ENCODE measurements at places on chromosomes 2 and 18.

GRCh38 chr2:96953611-96953978 is 32.8 kb downstream of the FAM178B start:
- DNase-seq, result no peak

GRCh38 chr18:44841221-44841620 is 160.5 kb downstream of the SETBP1 start:
- no peak for DNase-seq

DNA sequence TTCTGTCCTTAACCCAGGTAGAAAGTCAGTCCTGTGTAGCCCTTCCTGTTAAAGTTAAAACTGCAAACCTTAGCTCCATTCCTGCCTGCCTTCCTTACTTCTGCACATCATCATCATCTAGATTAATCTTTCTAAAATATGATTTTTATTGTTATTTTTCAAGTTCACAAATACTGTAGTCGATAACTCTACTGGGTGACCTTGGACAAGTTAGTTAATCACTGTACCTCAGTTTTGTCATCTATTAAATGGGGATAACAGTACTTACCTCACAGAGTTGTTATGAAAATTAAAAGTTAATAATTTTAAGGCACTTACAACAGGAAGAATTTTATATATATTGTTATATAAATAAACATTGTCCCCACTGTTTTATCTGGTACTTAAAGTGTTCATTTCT is 2.5 kb upstream of the YPEL5 start:
- DNase-seq, result no peak

GRCh38 chr2:162252153-162252552 is 8.9 kb upstream of the FAP start:
- DNase-seq, result no peak

DNA sequence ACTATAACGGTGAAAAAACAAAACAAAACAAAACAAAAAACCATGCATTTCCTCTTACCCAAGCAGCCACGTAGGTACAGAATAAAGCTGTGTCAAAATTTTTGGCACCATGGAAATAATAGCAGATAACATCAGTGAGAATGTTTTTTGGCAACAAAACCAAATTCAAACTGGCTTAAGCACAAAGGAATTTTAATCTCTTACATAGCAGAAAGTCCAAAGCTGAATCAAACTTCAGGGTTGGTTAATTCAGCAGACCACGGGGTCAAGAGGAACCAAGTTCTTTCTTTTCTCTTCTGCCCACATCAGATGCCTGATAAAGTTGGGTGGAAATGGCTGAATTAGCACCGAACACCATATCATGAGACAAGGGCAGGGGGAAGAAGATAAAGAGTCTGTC is 129.5 kb downstream of the PAX3 start:
- DNase-seq, result no peak

- DNase-seq, result no peak
Observed at GRCh38 chr18:52553441-52553840, 213.4 kb downstream of the DCC start.

DNA sequence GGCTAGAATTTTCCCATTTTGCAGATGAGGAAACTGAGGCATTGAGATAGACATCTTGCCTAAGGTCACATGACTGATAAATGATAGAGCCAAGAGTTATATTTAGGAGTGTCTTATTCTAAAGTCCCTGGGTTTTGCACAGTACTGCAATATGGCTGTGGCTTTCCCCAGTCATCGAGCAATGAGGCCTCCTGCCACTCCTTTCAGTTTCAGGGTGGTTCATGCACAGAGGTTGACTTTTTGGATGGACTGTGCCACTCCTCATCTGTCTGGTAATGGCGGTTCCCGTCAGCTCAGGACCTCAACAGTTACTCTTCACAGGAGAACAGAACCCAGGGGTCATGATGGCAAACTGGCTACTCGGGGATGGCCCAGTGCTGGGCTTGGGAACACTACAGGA is 131.1 kb downstream of the ACKR3 start:
- no peak for DNase-seq

- no peak for DNase-seq
Observed at GRCh38 chr2:60657673-60658072, 98.4 kb upstream of the PAPOLG start.

DNA sequence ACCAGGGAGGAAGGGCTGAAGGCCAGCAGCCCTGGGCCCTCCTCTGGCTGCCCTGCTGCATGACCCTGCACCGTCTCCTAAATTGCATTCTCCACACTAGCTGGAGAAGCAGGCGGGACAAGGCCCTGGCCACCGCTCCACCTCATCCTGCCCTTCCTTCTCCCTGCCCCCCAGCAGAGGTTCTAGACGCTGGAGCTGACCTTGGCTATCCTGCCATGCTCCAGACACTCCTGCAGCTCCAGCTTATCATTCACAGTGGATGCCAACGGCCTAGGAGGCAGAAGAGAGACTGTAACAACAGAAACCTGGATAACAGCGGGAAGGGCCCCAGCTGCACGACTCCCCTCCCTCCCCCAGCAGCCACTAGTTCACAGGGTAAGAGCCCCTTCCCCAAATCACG is 68.4 kb upstream of the POMC start:
- no peak for DNase-seq

DNA sequence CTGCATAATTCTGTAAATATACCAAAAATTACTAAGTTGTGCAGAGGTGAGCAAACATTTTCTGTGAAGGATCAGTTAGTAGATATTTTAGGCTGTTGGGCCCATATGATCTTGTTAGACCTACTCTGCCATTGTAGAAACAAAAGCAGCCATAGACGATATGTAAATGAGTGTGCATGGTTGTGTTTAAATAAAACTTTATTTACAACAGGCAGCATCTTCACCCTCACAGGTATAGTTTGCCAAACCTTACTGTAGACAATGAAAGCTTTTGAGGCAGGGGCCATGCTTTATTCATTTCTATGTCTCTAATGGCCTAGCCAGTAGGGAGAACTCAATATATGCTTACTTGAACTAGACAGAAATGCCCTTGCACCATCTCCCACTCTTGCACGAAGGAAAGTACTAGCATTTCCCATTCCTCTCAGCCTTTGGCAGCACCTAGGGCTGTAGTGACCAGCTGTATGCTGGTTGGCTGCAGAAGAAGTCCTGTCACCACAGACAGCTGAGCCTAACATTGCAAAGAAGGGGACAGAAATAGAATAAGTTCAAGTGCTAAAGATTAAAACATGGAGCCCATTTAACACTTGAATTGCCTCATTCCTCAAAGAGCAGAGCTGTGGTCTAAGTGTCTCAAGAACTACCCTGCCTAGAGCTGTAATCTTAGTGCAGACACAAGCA is 305.1 kb upstream of the MGAT5 start:
- no peak for DNase-seq

DNA sequence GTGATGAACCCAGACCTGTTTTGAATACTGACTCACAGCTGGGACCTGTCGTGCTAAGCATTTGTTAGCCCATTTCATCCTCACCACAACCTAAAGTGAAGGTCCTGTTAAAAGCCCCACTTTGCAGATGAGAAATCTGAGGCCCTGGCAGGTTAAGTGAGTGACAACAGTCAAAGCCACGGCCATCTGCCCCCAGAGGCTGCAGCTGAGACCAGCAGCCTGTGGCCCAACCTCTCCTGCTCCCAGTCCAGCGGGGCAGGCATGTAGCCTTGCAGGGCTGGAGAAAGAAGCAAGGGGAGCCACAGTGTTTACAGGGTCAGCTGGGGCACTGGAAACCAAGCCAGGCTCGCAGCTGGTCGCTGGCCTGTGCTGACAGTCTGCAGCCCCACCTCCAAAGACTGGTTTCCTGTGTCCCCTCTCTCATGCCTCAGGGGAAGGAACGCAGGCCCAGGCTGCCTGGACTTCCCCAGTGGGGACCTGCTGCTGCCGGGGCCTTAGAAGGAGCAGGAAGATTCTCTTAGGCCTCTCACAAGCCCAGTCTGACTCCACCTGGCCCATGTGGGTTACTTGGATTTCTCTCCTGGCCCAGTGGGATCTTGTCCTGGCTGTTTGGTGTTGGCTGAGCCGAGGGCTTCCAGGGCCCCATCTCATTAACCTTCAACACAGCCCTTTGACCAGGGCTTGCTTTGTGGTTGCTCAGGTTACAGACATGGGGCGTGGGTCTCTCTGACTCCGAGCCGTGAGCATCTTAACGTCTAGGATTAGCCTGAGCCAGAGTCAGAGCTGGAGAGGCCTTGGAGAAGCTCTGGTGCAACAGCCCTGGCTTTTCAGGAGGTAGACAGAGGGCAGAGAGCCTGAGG is 1.7 kb downstream of the INPP5D start:
- no peak for DNase-seq

DNA sequence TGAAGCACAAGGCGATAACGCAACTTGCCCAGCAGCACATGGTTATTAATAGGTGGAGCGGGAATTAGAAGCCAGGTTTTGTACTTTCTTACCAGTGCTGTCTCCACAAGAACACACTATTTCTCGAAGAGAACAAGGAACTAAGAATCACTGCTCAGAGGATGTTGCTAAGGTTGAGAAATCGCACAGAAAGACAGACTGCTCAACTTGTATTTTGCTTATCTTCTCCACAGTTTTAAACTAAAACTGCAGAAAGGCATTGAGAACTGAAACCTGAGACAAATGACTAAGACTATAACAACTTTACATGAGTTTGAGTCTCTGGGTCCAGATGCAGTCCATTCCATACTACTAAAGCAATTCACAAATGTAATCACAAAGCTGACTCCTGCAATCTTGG is 6.2 kb downstream of the PRKD3 start:
- DNase-seq, result no peak

- DNase-seq, result no peak
Observed at GRCh38 chr2:196245378-196246140, 74.2 kb upstream of the STK17B start.

GRCh38 chr2:24919037-24919505 is 966 bp downstream of the ADCY3 start:
- DNase-seq, result peak; percentile 48

GRCh38 chr2:136156411-136156810 is 38.5 kb upstream of the CXCR4 start:
- DNase-seq, result no peak

- DNase-seq, result no peak
Observed at GRCh38 chr2:20676353-20677215, 9.6 kb downstream of the GDF7 start.

GRCh38 chr18:59752666-59753065 is 55.4 kb upstream of the CCBE1 start:
- DNase-seq, result no peak

- no peak for DNase-seq
Observed at GRCh38 chr2:110873597-110874452, 141.5 kb downstream of the ACOXL start.

- DNase-seq, result no peak
Observed at GRCh38 chr2:129144082-129144791, 825.6 kb upstream of the HS6ST1 start.

GRCh38 chr2:195622966-195623365 is 34.1 kb upstream of the SLC39A10 start:
- no peak for DNase-seq

GRCh38 chr2:65997961-65998360 is 437.0 kb upstream of the MEIS1 start:
- no peak for DNase-seq

DNA sequence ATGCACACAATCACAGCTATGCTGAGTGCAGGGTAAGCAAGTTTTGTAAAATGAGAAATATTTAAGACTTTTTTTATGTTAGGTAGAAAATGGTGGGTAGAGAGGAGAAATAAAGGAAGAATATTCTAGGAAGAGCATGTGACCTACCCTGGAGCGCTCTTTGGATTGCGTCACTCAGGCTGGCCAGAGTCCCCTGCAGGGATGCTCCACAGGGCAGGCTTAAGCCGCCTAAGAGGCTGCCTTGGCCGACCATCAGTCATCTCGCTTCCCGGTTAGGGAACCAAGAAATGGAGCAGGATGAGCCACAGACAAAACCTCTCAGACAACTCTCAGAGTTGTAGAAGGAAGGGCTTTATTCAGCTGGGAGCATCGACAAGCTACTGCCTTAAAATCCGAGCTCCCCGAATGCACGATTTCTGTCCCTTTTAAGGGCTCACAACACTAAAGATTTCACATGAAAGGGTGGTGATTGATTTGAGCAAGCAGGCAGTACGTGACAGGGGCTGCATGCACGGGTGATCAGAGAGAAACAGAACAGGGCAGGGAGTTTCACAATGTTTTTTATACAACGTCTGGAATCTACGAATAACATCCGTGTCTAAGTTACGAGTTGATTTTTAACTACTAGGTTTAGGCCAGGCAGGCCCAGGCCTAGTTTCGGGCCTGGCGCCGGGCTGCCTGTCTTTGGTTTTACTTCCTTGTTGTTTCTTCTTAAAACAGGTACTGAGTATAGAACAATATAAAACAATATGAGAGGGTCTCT is 1072.0 kb downstream of the CBLN2 start:
- no peak for DNase-seq

- DNase-seq, result peak; percentile 58
Observed at GRCh38 chr2:172461591-172462372, 34.4 kb downstream of the ITGA6 start.

- no peak for DNase-seq
Observed at GRCh38 chr2:55311444-55311870, 42.4 kb upstream of the MTIF2 start.

DNA sequence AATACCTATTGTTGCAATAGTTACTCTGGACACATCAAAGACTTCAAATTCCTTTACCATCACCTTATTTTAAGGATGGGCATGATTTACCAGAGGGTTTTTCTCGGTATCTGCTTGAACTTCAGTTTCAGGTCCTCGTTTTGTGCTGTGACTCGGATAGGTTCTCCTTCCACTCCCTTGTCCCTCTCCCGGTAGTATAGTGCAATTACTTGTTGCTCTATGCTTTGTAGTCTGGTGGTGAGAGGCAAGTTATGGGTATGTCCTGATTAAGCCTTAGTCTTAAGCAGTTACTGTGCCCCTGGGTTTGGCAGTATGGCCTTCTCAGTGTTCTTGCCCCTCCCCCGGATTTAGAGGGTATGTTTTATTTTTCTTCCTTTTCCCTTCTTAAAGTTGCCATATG is 96.6 kb downstream of the RHBDD1 start:
- no peak for DNase-seq

- no peak for DNase-seq
Observed at GRCh38 chr2:71887196-71887595, 260.5 kb downstream of the CYP26B1 start.

DNA sequence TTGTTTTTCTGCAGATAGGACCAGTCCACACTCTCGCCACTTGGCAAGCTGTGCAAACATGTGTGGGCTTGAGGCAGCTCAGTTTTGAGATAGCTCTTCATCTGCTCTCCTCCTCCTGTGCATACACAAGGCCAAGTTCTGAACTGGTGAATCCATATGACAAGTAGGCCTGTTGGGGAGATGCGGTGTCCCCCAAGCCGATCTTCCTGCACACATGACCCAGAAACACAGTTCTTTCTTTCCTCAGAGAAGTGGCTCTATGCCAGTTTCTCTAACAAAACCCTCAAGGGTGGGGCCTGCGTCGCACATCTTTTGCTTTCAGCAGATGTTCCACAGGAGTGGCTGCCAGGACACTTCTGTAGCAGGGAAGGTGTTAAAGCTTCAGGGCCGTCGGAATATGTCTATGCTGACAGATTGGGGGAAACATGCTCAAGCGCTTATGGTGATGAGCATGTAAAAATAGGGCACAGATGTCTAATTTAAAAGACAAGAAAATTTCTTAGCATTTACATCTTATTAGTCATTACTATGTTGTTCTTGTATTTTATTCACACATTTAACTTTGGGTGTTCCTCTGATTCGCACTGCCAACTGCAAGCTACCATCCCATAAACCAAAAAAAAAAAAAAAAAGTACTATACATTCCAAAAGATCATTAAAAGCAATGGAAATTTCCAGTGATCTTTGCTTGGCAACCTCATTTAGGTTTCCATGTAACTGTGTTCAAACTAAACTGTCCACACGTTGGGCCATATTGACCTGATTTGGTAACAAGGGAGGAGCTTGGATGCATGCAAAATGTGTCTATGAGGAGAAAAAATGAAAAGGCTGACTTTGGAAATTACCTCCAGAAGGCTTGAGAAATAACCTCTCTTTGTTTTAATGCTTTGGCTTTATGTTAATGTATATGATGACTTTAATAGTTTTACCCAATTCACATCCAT is 1055.5 kb upstream of the KLHL29 start:
- DNase-seq, result no peak

Measured in stimulated activated CD8-positive, alpha-beta memory T cell treated with anti-CD3 and anti-CD28 coated beads, Interleukin-4, amount 100 ng/mL, for 24 hours (primary cell).